ENCODE measurements at places on chromosomes 11 and 22.

GRCh38 chr22:38863531-38864131 is 8.4 kb downstream of the CBX6 start:
- no peak for DNase-seq

- peak; percentile 90 for DNase-seq
Observed at GRCh38 chr11:64846998-64847666, 2.7 kb upstream of the CDC42BPG start.

DNA sequence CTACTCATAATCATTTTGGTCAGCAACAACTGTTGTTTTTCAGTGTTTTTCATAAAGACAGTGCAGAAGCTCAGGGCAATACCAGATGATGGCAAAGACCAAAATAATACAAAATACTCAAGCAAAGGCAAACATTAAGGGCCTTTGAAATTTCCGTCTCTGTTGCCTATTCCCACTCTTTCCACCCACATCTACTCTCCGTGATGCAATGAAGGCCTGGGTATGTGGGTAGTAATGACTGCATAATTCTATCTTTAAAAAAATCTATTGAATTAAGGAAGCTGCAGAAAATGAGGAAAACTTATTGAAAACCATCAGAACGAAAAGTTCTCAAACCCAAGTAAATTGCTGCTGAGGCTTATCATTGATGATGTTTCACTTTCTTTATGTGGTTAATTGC is 203.3 kb downstream of the MAML2 start:
- no peak for DNase-seq

DNA sequence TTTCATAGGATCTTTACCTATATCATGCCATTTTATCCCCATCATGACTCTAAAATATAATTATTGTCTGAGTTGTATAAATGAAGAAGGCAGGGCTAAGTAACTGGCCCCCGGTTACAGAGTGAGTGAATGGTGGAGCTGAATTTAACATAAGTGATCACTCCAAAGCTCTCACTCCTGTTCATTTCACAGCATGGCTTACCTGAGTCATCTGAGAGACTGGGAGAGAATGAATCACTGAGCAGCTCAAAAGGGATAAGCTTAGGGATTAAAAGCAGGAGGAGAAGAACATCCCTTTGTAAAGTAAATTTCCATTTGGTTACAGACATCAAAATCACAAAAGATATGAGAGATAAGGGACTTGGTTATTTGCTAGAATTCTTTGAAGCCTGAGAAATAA is 294.0 kb upstream of the CTSC start:
- DNase-seq, result no peak

- DNase-seq, result no peak
Observed at GRCh38 chr11:70141486-70142220, 61.4 kb upstream of the FADD start.

GRCh38 chr22:22720201-22720723 is 75.8 kb downstream of the GGTLC2 start:
- peak; percentile 31 for DNase-seq

GRCh38 chr11:125451400-125452124 is 44.5 kb downstream of the FEZ1 start:
- DNase-seq, result no peak

GRCh38 chr22:29867260-29867659 is 15.7 kb upstream of the MTMR3 start:
- no peak for DNase-seq

DNA sequence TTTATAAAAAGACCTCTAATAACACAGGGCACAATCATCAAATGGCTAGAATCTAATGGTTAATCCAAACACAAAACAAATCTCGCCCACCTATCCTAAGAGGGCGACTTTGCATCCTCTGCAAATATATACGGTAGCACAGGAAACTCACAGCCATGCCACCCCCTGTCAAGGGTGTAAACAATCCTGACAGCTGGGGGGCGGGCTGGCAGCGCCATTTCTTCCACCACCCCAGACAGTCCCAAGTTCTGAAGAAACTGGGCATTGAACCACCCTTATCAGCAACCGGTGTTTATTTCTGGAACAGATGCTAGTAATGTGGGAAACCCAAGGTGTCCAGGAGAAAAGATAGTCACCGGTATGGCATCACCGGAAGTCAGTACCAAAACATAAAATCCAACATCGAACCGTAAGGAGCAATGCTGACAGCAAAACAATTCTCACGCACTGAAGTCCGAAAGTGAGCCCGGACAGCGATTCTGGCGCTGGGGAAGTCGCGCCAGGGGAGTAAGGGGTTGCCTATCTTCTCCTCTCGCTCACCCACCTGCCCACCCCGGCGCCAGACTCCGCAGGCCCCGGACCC is 825 bp downstream of the FBXO3 start:
- peak; percentile 23 for DNase-seq

DNA sequence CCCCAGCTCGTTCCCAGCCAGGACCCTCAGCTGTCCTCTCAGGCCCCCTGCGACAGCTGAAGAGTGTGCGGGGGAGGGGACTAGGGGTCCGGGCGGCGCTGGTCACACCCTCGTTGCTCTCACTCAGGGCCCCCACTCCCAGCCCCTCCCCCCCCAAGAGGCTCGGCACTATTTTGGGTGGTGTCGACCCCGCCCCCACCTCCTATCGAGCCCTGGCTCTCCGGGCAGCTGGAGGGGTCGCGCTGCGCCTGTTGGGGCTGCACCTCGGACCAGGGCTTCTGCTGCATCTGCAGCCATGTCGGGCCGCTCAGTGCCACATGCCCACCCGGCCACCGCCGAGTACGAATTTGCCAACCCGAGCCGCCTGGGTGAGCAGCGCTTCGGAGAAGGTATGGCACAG is at the start of gene HSPB2:
TSS of gene HSPB2 (plus strand) at position 200 of the 400 bp plus-strand sequence. CDS start at position 296, 96 bp downstream.
- DNase-seq, result no peak

DNA sequence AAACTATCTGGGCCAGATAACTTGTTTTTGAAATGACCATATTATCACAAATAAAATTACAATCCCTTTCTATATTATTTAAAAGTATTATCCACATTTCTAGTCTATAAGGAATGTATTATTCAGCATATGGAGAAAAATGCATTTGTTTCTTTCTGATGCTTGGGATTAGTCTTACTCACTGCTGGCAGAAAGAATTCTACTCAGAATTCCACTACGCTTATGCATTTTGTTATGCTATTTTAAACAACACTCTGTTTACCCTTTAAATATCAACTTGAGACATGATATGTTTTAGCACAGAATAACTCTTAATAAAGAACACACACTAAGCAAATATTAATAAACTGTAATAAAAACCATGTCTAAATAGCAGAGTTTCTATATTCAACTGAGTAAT is 77.6 kb upstream of the ANO3 start:
- no peak for DNase-seq

DNA sequence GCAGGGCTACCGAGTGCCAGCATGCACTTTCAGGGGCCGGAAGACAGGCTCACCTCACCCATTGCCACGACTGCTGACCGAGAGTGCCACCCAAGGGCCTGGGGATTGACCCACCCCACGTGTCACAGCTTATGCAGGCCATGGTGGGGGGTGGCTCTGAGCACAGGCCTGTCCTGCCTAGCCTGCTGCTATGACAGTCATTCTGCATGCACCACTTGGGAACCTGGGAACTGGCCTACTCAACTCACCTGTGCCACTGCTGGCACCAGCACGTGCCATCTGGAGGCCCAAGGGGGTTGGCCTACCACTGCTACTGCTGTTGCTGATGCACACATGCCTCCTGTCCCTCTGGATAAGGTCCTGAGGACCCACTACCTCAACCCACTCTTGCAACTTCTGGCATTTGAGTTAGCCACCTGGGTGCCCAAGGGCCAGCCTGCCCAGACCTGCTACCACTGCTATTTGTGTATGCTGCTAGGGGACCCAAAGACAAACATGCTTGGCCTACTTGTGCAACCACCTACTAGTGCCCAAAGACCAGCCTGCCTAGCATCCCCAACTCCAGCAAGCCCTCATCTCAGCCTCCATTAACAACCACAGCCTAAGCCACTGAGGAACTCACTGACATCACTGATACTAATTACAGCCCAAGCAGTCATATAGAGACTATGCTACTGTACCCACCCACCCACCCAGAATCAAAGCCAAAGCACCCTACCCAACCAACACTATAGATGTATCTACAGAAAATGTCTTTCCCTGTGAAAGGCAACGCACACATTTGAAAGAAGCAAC is 59.0 kb upstream of the NARS2 start:
- no peak for DNase-seq
